Hematopoietic multipotent progenitor cell treated with erythropoietin and hydrocortisone succinate and interleukin-3 and kit ligand, for 8 days (in vitro differentiated cells): ENCODE measurements at places on chromosomes 3 and 15.

- DNase-seq = no peak
These were observed 27.6 kb upstream of the CNBP start for GRCh38 chr3:129211345-129211744.

DNA sequence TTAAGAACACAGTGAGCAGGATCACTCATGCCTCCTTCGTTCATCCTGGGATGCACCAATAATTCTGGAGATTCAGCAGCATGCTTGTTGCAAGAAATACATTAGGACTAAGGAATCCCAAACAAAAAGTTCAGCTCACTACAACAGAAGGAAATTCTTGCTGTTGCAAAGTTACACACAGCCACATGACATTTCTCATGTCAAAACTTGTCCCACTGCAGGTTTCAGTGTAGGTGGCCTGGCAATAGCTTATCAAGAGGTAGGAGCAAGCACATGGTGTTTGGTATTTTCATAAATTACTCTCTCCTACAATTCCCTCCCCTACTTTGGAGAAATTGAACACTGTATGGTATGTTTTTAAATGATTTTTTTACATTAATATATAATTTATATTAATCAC is 399.6 kb upstream of the EPHA3 start:
- no peak for DNase-seq

DNA sequence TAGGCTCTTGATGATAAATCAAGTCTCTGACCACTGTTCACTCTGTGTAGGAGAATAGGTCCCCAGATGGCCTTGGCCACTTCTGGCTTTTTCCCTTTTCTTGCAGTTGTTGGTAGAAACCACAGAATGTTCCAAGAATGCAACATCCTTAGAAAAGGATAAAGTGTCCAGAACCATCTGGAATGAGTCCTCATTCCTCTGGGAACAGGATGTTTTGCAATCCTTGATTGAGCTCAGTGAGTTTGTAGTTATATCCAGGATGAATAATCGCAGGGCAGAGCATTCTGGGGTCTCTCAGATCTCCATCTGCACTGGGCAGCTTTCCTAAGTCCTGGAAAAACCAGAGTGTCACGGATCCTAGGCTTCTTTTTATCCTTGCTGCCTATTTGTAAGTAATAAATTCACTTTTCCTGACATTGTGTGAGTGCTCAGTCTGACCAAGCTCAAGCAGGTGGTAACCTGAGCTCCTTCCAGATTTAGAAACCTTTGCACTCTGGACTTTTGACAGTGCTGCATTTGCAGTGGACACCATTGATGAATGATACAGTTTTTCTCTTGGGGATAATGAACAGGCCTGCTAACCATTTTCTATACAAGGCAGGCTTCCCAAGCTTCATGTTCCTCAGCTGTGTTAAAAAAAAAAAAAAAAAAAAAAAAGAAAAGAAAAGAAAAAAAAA is 1028.6 kb downstream of the OTOL1 start:
- DNase-seq = no peak

- no peak for DNase-seq
These were observed 35.9 kb upstream of the SPRED1 start for GRCh38 chr15:38216763-38217162.

- peak; percentile 60 for DNase-seq
These were observed 203.8 kb upstream of the CD96 start for GRCh38 chr3:111338059-111338698.

- no peak for DNase-seq
These were observed 172.7 kb downstream of the RPLP1 start for GRCh38 chr15:69625328-69625727.
